ENCODE measurements at places on chromosomes 1 and 21. TPM values are rescaled to one million over a fixed set of nuclear protein-coding genes. Genes with fewer than 3 reads are reported as not detected.

- DNase-seq = no peak
These were observed at the start of gene TTLL10 for GRCh38 chr1:1173793-1174415. TSS of gene TTLL10 (plus strand) at chr1:1173880. CDS start at chr1:1179216, 5,336 bp downstream.

CATSPERE gene
- 5.3 TPM for total RNA-seq

PGLYRP3 gene
- total RNA-seq = not detected

DNA sequence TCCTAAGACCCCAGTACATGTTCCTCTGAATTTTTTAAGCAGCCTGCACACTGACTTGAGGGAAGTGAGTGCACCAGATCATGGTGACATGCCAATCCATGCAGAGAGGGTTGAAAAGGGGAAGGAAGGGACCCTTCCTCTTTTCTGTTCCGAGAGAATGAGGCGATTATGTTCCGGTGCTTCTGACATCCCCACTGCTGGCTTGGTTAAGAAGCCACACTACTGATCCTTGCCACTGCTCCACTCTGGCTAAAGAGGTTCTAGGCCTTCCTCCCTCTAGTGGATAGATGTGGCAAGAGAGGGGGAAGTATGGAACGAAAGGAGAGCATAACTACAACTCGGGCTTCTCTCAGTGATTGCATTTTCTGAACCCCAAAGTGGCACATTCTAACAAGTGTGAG, 1.8 kb upstream of the CYB5R1 start:
- peak; percentile 14 for DNase-seq

GRCh38 chr1:44822131-44822701, 13.9 kb downstream of the BTBD19 start:
- no peak for DNase-seq

Data from thyroid gland (tissue), 4 donors.